ENCODE measurements at places on chromosomes 11 and 22.

DNA sequence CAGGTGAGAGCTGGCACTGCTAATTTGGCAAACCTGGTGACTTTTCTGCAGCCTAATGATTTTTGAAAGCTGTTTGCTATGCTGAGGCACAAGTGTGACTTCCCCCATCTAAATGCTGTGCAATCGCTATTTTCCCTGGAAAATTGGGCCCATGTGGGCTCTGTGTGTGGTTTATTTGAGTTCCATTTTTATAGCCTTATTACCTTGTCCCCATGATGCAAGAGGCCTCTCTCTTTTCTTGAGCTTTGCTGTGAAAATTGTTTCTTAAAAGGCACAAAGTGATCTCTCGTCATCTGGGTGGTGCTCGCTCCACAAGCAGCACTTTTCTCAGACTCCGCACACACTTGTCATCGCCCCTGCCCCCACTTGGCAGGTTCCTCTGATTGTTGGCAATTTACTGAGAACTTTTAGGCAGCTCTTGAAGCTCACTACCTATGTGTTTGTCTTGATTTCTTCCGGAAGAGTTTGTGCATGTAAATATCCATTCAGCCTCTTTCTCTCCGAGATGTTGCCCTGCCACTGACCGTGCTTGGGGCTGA lies 24.9 kb downstream of the BMAL1 start:
- no peak for DNase-seq

GRCh38 chr11:19827399-19828135 lies 114.9 kb downstream of the NAV2 start:
- DNase-seq: no peak

- DNase-seq: no peak
These were observed 2.2 kb downstream of the PPP2R5B start for GRCh38 chr11:64926689-64927088.

DNA sequence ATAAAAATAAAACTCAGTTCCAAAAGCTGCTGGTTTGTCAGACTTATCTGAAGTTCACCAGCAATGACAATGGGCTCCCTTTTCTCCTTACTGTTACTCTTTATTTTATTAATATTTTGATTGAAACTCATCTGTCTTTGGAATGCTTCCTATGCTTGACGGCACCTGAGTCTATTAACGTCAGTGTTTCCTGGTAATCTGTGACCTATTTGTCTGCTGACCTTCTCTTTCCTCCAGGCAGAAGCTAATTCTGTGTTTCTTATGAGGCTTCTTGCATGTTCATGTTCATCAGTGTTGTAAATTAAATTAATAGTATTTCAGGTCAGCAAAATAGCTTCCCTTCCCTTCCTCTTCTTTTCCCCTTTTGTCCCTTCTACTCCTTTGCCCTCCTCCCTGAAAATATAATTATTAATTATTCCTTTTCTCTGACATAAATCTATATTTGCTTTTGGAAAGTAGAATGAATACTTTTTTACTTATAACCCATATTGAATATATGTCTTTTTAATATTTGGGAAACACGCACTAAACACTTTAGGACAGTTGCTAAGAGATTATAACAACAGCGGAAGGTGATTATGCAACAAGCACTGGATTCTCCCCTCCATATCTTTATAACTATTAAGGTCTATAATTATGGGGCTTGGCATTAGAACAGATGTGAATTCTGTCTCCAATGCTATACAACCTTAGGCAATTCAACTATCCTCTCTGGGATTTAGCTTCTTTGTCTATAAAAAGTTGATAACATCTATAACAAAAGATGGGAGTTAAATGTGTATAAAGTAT lies 32.1 kb upstream of the PCF11 start:
- DNase-seq: no peak

DNA sequence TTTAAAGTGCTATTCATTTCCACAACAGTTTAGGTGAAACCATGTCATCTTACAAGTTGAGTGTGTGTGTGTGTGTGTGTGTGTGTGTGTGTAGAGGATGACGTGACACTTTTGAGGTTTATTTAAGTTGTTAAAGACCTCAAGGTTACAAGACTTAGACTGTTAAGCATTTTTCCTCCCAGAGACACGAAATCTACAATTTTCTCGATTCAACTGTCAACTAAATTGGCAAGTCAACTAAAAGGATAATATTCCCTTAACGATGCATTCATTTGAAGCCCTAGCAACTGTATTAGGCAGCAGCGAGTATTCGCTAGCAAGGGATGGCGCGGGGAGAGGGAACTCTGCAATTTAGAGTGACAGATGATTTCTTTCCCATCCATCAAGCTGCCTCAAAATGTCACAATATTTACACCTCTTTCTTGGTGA lies 17.6 kb upstream of the BDNF start:
- no peak for DNase-seq

DNA sequence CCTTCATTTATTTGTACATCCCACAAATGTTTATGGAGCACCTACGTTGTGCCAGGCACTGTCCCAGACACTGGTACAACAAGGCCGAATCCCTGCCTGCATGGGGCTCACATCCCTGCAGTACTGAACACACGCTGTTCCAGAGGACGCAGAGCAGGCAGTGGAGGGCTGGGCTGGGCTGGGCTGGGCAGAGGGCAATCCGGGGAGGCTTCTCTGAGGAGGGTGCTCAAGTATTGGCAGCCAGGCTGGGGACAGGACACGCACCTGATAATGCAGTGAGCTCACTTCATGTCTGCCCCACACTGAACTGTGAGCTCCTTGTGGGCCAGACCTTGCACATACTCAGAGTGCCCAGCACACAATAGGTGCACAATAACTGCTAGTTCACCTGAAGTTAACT lies 34.1 kb downstream of the CYTH4 start:
- DNase-seq: no peak

DNA sequence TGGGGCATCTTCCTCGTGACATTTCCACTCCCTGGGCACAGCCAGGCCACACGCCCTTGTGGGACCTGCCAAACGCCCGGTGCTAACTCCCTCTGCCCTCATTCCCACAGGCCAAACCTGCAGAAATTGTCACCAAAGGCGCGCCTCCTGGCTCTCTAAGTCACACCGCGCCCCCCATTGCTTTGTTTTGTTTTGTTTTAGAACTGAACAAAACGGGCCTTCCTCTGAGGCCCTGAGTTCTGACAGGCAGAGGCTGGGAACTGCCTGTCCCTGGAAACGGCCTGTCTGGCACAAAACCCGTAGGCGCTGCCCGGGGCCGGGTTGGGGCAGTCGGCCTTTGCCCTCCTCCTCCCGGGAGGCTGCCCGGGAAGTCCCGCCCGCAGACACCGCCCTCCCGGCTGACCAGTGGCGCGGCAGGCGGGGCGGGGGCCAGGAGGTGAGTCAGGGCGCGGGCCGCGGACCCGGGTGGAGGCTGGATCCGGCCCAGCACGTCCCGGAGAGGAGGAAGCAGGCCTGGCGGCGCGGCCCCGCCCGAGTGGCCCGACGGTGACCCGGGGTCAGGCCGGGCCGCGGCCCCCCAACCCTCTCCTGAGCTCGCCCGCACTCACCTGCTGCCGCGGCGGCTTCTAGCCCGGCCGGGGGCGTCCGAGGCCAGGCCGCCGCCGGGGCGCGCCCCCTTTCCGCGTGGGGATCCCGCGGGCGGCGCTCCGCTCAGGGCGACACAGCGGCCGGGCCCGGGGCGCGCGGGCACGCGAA lies 465 bp downstream of the SUN2 start:
- peak; percentile 95 for DNase-seq

- peak; percentile 17 for DNase-seq
These were observed 667 bp downstream of the DGCR6L start for GRCh38 chr22:20319041-20319744.

DNA sequence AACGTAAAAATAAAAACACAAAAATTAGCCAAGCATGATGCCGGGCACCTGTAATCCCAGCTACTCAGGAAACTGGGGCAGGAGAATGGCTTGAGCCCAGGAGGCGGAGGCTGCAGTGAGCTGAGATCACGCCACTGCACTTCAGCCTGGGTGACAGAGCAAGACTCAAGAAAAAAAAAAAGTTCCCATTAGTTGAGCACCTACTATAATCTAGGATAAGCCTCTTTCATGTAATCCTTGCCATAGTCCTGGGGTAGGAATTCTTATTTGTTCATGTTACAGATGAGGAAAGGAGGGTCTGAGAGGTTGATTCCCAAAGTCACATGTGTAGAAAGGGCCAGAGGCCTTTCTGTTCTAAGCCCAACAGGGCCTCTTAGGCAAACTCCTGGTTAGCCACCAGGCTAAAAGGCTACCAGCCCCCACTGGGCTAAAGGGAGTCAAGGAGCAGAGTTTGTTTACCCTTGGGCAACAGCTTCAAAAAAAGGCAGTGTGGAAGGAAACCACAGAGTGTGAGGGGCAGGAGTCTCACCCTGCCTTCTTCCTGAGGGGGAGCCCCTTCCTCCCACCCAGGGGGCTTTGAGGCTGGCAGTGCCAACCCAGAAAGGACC lies 21.6 kb upstream of the CSNK1E start:
- no peak for DNase-seq

DNA sequence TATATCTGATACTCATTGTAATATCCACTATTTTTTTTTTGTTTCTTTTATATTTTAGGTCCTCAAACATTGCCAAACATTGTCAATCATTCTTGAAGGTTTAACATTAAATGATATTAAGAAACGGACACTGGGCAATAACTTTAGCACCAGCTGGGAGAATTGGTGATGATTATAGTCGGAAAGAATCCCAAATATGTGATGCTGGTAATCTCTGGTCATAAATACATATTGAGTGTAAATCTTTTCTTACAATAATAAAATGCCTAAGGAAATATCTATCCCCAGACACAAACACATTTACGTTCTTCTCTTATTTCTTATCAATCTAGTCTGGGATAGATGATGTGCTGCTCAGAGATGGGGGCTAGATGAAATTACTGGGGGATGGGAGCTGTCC lies 25.2 kb downstream of the OR51E2 start:
- no peak for DNase-seq

- DNase-seq: no peak
These were observed 66.8 kb upstream of the MYOD1 start for GRCh38 chr11:17652556-17652955.

GRCh38 chr11:124276081-124276480 lies 19.9 kb downstream of the OR8G5 start:
- DNase-seq: peak; percentile 21

- DNase-seq: no peak
These were observed 753 bp downstream of the PTPN5 start for GRCh38 chr11:18790883-18791206.

- DNase-seq: peak; percentile 20
These were observed 25.7 kb upstream of the CHKA start for GRCh38 chr11:68146704-68147474.

GRCh38 chr11:112050721-112051120 lies 23.1 kb downstream of the PIH1D2 start:
- no peak for DNase-seq

DNA sequence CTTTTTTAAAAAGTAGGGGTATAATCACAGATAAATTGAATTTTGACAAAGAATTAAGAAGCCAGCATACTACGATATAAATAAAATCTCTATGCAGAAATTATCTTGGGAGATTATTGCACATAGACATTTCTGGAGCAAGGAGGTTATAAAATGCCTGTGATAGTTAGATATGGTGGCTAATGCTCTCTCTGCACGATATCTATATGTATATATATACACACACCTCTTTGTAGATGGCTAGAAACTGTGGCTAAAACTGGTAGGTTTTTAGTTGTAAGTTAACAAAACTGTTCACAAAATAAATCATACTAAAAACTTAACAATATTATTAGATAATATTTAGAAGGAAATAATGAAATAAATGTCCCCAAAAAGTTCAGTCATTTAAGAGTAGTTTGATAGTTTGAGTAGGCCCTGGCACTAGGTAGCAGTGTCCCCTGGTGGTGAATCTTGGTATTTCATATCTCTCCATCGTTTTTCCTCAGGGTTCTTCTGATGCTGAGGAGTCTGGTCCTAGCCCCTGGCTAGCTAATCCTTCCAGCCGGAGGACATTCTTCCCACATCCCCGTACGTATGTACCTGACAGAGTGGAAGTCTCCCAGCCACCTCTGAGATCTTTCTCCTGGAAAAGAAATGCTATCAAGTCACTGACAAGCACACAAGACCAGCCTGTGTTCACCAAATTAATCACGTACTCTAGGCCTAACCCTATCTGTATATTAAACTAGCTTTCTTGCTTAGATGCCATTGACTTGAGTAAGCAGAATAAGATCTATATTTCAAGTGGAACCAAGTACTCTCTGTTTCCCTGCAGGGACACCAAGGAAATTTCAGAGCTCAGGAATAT lies 32.2 kb downstream of the ART5 start:
- peak; percentile 59 for DNase-seq

- DNase-seq: no peak
These were observed 8.7 kb upstream of the TBC1D22A start for GRCh38 chr22:46753761-46754109.

- DNase-seq: no peak
These were observed 38.7 kb downstream of the MRTFA start for GRCh38 chr22:40597526-40598430.

- DNase-seq: no peak
These were observed 1.4 kb downstream of the CORO1B start for GRCh38 chr11:67441731-67442351.

DNA sequence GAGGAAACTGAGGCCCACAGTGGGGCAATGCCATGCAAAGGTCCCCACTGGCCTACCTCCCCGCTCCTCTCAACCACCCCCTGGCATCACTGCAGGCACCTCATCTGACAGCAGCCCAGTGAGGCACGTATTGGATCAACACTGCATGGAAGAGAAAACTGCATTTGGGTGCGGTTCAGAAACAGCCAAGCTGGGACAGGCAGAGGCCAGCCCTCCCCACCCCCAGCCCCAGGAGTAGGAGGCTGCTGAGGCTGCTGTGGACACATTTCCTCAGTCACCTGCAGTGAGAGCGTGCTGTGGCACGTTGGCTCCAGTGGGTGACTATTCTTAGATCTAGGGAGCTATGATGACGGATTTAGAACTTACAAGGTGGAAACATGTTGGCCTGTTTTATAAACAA lies 63.7 kb downstream of the KCNC1 start:
- no peak for DNase-seq

- peak; percentile 97 for DNase-seq
These were observed 2.0 kb downstream of the GGA1 start for GRCh38 chr22:37610480-37611129.

DNA sequence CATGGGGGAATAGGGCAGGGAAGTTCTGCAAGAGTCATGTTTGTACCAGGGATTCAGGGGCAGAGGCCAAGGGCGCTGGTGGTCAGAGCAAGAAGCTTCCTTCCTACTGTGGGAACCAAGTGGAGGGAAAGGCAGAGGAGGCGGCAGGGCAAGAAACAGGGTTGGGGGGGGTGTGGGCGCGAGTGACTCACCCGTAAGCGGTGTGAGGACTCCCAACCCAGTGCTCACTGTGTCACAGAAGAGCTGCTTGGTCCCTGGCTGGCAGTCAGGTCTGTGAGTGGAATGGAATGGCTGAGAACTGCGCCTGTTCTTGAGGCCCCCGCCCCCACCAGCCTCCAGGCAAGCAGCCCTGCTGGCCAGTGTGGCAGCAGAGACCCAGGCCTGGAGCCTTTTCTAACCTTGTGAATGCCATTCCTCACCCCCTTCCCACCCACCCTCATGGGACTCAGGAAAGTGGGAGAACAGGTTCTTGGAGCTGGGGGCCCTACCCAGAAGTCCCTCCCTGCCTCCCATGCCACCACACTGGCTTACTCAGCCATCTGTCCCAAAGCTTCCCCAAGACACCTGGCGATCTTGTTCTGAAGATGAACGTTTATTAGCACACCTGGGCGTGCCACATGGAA lies 4.7 kb downstream of the LRRC10B start:
- DNase-seq: no peak
